ENCODE measurements at places on chromosomes 6 and 20.

DNA sequence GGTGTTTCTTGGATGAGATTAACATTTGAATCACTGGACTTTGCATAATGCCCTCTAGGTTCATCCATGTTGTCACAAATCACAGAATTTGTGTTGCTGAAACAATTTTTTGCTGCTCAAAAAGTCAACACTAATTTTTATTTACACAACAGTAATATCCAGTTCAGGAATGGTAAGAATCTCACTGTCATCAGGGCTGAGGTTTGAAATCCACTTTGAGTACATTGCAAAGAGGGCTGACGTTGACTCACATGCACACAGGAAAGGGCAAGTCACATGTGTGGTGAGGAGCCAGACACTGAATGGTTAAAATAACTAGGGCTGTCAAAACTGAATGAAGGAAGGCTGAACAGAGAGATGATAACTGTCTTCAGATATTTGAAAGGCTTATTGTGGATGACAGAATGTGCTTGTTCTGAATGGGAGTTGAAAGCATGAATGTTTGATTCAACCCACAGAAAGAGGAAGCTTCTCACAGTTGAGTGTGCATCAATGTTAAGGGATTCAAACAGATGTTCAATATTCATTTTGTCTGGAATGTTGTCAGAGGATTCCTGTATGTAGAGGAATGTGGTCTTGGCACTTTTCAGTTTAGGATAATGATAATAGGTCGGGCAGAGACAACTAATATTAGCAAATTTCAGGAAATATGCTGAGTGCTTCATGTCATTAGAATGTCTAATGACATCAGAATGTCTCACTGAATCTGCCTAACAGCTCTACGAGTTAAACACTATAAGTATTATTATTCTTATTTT lies 3.6 kb upstream of the ADGRG6 start:
- DNase-seq: no peak

GRCh38 chr6:33264015-33264414 lies 7.7 kb downstream of the VPS52 start:
- no peak for DNase-seq

DNA sequence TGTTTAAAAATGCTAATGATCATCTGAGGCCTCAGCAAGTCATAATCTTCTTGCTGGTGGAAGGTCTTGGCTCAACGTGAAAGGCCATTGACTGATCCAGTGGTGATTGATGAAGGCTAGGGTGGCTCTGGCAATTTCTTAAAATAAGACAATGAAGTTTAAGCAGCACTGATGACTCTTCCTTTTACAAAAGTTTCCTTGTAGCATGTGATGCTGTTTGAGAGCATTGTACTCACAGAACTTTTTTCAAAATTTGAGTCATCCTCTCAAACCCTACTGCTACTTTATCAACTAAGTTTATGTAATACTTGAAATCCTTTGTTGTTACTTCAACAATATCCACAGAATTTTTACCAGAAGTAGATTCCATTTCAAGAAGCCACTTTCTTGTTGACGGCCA lies 382.3 kb downstream of the ESR1 start:
- no peak for DNase-seq

DNA sequence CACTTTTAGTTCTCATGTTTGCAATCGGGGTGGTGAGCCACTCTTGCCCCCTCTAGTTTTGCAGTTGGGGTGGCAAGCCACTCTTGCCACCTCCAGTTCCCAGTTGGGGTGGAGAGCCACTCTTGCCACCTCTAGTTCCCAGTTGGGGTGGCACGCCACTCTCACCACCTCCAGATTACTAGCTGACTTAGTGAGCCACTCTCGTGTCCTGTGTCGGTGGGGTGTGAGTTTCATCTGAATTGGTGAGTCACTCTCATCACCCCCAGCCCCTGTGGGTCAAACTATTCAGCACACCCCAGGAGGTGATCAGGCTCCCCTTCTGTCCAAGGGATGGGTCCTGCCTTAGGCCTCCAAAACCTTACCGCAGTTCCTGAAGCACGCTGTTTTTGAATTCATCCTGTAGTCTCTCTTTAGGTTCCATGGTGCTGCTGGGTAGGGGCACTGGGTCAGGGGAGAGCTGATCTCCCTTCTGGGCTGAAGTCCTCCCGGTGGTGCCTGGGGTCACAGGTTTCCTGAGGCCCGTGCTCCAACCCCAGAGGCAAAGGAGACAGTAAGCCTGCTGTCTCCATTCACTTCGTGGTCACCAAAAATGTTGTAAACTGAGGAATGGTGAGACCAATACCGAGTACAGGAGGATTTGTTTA lies 224.2 kb upstream of the SYNCRIP start:
- no peak for DNase-seq

GRCh38 chr6:128886706-128887105 lies 3.8 kb downstream of the LAMA2 start:
- DNase-seq: no peak

Measured in activated CD4-positive, alpha-beta T cell treated with anti-CD3 and anti-CD28 coated beads, Interleukin-2, amount 50 U/mL, for 48 hours (primary cell).